NCI-H510A treated with DMSO at 0.1 percent for 48 hours (cell line): ENCODE measurements at places on chromosomes 6 and 20.

DNA sequence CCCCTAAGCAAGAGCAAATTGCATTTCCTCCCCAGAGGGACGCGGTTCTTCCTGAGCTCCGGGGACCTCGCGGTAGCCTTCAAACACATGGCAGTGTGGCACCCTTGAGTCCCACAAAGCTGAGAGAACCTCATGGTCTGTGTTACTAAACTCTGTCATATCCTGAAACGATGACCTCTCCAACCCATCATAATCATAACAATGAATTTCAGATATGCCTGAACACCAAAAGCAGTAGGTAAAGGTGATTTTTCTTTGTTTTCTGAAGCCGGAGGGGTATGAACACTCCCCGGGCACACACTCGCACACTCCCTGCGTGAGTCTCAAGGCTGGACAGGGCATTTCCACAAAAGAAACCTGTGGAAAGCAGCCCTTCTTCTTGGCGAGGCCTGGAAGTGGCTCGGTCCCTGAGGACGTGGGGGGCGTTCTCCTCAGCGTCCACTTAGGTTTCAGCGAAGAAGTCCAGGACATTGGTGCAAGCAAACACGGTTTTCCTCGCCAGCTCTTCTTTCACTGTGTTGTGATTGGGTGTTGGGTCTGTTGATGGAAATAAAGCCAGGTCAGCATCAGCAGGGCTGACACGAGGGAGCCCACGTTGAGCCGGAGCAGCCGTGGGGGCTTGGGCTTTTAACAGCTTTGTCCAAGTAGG, 183.4 kb downstream of the ERMARD start:
- no peak for DNase-seq

- DNase-seq = peak; percentile 74
These were observed 6.7 kb downstream of the TEAD3 start for GRCh38 chr6:35489995-35490791.

GRCh38 chr6:733431-734219, 40.7 kb upstream of the EXOC2 start:
- DNase-seq = no peak

DNA sequence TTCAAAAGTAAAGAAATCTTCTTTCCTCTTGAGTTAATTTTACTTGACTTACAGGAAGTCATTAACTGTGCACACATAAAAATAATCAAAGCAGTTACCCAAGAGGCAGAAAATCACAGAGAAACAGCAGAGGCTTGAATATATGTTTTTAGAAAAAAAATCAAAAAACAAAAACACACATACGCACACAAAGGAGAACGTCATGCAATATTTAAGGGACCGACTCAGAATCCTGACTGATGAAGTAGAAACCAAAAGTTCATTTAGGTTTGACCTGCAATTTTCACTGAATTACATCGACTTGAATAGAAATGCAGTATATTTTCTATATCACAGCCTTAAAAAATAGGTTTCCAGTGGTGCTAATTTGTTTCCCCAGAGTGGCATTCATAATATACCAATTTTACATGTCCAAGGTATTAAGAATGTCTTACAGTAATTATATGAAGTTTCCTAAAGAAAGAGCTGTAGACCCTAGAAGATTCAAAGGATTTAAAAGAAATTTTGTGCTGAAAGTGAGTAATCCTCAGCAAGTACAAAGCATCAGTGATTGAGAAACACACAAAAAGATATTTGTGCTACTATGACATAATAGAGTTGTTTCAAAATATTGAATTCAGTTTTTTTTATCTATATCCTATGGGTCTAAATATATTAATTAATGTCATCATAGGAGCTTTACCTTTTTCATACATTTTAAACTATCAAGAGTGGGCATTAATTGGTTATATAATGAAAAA, 358.5 kb upstream of the RUNX2 start:
- DNase-seq = no peak

DNA sequence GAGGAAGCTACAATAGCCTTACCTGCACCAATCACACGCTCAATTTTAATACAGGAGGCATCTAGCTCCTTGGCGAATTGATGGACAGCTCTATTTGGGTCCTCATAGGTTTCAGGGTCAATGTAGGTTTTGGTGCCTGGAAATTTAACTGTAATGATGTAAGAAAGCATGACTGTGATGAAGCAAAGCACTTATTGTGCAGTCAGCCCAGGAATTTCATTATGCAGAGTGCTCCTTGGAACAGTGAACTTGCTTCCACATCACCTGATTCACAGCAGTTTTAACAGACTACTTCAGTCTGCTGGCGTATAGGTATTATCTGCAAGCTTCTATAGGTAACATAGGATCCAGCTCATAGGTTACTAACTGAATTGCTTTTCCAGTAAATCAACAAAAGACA, 160.0 kb downstream of the EPHA7 start:
- DNase-seq = no peak

DNA sequence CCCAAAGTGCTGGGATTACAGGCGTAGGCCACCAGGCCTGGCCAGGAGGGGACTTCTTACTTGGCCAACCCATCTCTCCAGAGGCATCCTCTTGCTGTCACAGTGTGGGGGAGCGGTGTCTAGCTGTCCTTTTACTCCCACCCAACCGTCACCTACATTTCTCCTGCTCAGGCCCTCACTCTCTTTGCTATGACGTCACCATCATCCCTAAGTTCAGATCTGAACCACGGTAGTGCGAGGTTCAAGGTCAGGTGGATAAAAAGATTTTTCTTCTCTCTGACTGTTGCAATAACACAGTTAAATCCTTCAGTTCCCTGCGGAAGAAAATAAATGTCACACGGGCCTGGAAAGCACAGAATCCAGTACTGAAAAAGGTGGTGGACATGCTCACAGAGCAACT, 7.3 kb upstream of the RAET1L start:
- DNase-seq = no peak

- DNase-seq = no peak
These were observed 132.3 kb downstream of the PDE7B start for GRCh38 chr6:135983718-135984343.

GRCh38 chr20:32231245-32231644, 23.6 kb downstream of the POFUT1 start:
- DNase-seq = no peak

DNA sequence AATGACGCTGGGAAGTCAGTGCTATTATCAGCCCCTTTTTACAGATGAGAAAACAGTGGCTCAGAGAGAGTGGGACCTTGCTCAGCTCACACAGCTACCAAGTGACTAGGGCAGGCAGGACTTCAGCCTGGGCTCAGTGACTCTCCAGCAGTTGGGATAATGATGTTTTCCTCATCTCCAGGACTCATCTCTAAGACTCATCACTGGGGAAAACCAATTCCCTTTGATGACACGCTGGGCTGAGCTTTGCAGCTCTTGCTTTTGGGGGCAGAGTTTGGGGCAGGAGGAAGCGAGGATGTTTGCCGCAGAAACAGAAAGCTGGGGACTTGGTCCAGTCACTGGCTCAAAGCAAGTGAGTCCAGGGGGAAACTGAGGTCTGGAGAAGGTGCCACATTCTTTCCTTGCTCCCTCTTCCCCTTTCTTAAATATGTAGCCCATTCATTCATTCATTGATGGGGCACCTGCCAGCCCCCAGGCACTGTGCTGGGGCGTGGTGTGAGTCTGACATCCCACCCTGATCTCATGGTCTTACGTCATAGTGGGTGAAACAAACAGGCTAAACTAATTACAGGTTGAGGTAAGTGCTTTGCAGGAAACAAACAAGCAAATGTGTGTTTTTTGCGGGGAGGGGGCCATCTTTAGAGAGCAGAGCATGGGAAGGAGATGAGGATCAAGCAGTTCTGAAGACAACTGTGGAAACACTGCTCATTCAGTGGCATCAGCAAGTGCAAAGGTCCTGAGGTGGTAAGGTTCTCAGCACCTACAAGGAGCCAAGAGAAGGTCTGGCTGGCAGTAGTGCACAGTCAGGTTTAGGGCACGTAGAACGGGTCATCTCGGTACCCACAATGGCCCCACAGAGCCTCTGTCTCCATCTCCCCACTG, 74.4 kb upstream of the PMEPA1 start:
- DNase-seq = no peak

- DNase-seq = no peak
These were observed 513.0 kb upstream of the ADGRB3 start for GRCh38 chr6:68122032-68122431.

DNA sequence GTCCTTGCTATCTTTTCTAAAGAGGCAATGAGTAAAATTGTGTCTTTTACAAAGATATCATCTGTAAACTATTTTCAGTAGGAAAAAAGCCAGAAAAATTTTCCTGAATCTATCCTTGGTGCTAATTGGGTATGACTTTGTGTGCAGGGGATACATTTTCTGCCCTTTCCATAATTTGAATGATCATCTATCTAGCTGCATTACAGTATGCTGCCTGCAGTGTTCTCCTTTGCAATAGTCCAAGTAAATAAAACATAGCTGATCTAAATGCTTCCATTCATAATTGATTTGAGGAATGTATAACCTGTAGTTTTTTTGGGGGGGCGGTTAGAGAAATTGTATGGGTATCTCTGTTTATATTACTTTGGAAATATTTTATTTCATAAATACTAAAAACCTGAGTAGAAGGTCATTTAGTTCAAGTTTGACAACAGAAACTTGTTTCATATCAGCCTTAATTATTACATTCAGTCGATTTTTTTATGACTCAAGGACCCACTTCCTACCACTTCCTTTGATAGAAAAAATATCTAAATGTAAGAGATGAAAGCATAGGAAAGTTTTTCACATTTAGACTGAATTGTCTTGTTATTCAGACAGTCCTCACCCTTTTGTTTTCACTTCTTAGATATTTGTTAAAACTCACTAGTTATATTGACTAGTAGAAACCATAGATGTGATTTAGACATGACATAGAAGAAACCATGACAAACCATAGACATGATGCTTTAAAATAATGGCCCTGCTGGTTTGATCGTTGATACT, 75.3 kb downstream of the AIG1 start:
- DNase-seq = no peak

DNA sequence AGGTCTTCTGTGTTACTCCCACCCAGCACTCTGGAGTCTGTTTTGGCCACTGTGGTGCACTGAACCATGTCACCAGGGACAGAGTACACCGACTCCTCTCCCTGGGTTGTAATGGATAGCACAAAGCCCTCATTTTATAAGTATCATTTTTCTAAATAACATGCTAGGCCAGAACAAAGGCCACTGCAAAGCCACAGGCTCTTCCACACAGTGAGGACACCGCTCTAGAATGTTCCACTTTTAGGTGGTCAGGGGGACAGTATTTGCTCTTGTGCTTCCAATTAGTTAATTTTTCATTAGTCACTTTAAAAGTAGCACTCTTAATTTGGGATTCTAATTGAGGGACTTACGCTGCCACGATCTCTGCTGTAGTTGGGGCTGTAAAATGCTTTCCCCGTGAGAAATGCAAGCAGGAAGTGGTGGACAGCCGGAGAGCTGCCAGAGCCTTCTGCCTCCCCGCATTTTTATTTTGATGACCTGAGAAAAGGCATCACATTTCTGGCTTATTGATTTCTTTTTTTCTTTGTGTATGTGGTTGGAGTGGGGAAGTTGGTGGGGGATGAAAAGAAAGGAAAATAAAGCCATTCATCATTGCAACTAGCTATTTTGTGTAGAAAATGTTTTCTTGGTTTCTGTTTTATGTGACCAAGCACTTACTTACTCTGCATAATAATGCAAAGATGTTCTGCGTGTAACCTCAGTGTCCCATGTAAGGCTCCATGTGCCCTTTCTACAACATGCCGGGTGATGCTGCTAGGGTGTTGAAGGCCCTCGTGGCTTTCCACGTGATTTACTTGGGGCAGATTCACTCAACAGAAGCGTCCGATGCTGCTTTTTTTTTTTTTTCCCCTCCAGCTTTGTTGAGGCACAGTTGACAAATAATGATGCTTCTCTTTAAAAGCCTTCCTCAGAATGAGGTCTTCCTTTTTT, 195.9 kb downstream of the SASH1 start:
- no peak for DNase-seq

GRCh38 chr20:34834459-34834893, 9.0 kb upstream of the NCOA6 start:
- DNase-seq = peak; percentile 70

DNA sequence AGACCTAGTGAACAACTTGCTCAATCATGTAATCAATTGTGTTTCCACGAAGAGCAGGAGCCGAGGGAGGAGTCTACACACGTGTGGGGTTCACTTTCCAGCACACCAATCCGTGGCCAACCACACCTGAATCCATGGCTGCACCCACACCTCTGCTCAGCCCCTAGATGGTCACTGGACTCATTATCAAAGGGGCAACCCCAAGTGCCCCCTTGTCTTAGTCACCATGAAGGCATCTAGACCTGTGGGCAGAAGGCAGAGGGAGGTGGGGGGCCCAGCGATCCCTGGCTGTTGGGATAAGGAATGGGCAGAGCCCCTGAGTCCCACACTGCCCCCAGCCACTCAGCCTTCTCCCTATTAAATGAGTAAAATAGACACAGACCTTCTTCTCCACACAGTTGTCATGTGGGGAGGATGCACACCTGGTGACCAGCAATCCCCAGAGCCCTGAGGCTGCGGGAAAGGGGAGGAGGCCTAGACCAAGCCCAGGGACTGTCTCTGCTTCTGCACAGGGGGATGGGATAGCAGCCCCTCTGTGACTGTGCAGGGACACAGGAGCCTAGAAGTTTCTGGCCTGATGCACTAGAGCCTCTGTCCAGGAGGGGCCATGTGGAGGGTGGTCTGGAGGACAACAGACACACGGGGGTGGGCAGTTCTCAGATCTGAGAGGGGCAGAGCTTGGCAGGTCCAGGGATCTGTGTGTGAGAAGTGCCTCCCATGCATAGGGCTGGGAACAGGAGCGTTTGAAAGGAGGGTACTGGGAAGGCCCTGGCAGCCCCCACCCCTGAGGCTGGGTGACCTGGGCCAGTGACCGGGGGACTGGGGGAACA, 1.9 kb upstream of the RAET1L start:
- DNase-seq = no peak

GRCh38 chr20:47907031-47907675, 121.9 kb upstream of the SULF2 start:
- DNase-seq = no peak

DNA sequence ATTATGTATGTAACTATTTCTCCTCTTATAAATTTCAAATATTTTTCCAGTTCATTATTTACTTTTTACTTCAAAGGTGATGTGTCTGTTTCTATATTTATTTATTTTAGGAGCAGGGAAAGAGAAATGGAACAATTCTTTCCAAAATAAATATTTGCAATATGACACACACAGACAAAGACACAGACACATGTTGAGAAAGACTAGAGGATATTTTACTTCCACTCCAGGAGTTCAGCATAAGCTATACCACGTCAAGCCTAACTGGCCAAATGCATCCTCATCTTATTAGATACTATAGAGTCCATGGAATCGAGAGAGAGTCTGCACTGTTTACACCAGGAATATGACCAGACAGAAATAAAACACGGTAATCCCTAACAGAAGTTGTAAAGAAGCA, 13.3 kb downstream of the RALGAPA2 start:
- DNase-seq = no peak

GRCh38 chr20:50266293-50267040, 75.8 kb downstream of the CEBPB start:
- no peak for DNase-seq
